Activated CD8-positive, alpha-beta memory T cell treated with anti-CD3 and anti-CD28 coated beads for 4 hours (primary cell): ENCODE measurements at places on chromosomes 3 and 15.

DNA sequence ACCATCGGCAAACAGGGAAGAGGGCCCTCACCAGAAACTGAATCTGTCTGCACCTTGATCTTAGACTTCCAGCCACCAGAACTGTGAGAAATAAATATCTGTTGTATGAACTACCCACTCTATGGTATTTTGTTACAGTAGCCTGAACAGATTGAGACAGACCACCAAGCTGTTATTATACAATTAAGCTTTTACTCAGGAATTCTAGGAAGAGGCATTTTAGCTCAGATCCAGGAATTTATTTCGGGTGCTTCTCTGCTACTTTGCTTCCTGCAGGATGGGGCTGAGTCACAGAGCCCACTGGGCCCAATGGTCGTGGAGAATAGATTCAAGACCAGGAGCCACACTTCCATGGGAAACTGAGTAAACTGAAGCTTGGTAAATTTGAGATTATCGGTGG lies 145.5 kb upstream of the PFN2 start:
- no peak for DNase-seq

GRCh38 chr3:116188231-116188785 lies 257.0 kb downstream of the LSAMP start:
- DNase-seq = no peak

- DNase-seq = no peak
Measured at GRCh38 chr3:196988241-196989029, 19.8 kb upstream of the PIGZ start.

DNA sequence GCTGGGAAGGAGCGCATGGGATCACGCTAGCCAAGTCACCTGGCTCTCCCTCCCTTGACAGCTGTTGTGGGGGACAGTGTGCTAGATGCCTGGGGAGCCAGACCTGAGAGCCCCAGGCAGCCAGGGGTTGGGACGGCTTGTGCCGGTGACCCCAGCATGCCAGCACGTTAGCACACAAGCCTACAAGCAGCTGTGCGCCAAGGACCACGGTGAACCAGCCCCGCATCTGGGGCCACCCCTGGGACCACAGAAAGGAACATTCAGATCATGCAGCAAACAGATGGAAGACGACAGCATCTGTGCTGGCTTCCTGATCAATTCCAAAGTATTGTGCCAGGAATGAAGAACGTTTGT lies 64.8 kb downstream of the NTRK3 start:
- DNase-seq = no peak

GRCh38 chr3:30914696-30915095 lies 20.2 kb upstream of the GADL1 start:
- DNase-seq = no peak
